ENCODE measurements at places on chromosomes 2 and 18. TPM values are rescaled to one million over a fixed set of nuclear protein-coding genes. Genes with fewer than 3 reads are reported as not detected.

DNA sequence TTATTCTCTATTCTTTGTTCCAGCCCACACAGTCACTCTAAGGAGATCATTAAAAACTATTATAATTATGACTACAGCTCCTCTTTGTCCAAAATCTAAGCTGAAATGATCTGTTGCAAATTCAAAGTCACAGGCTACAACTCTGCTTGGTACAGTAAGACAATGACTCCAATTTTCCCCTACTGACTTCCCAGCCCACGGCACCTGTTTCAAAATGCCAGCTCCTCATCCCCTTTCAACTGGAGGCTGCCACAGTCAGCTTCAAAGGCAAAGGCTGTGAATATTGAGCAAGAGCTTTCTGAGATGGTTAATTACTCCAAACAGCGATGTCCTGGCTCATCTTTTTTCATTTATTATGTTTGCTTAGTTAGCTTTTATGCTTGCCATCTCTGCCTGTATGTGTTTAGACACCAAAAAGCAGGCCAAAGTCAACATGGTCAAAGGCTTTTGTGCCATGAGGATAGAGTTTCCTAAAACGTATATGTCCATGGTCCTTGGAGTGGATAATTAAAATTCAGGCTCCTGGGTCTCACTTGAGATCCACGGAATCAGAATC lies 141.1 kb downstream of the DOCK10 start:
- ATAC-seq = no peak

- ATAC-seq = no peak
Measured at GRCh38 chr2:14994721-14995120, 362.2 kb downstream of the LRATD1 start.

Gene TMEM247
- total RNA-seq = not detected

DNA sequence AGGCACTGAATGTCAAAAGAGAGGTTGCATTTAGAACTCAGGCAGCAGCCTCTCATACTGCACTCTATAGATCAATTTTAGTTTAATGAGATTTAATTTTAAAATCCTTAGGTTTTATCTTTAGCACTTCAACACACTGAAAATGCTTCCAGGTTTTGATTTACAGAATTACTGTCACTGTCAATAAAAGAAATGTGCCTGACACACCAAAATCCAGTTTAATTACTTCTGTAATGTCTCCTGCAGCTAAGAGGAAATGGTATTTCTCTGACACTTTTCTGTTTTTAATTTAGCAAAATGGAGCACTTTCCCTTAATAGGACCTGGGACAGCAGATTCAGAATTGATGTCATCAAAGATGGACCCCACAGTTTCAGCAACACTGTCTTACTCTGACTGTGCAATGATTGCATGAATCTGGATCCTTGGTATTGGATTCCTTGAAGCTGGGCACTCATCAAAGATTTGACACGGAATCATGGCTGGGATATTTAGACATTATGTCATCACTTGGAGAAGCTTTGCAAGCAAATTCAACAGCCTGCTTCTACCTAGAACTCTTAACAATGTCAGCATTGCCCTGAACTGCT lies 576.5 kb downstream of the NRXN1 start:
- ATAC-seq = no peak
